ENCODE measurements at places on chromosomes 6 and 20. TPM values are rescaled to one million over a fixed set of nuclear protein-coding genes. Genes with fewer than 3 reads are reported as not detected.

POM121L2 gene
- not detected for total RNA-seq

MARCKS gene
- total RNA-seq, result 12.4 TPM

B3GAT2 gene
- total RNA-seq, result not detected

MEI4 gene
- not detected for total RNA-seq

SALL4 gene
- 1.4 TPM for total RNA-seq

TSBP1 gene
- not detected for total RNA-seq

HCRTR2 gene
- total RNA-seq, result not detected

EEF1A2 gene
- total RNA-seq, result 140 TPM

ULBP3 gene
- total RNA-seq, result 2.9 TPM

SYTL3 gene
- 1.3 TPM for total RNA-seq

RSPH4A gene
- 0.19 TPM for total RNA-seq

OR2W1 gene
- total RNA-seq, result not detected

ENPP3 gene
- total RNA-seq, result not detected

COL9A1 gene
- total RNA-seq, result not detected

DEFB124 gene
- not detected for total RNA-seq

PSORS1C1 gene
- total RNA-seq, result 6.1 TPM

ADGRF5 gene
- not detected for total RNA-seq

PPIL6 gene
- 3.9 TPM for total RNA-seq

CCN5 gene
- 24.2 TPM for total RNA-seq

NNAT gene
- not detected for total RNA-seq

SOX4 gene
- 9.2 TPM for total RNA-seq

HLA-DPA1 gene
- total RNA-seq, result not detected

MAS1 gene
- not detected for total RNA-seq

CDH4 gene
- total RNA-seq, result 7.7 TPM

PRR18 gene
- 0.11 TPM for total RNA-seq

BEND3 gene
- total RNA-seq, result 3.6 TPM

CRISP2 gene
- total RNA-seq, result not detected

ALDH5A1 gene
- 8.1 TPM for total RNA-seq

APCDD1L gene
- total RNA-seq, result not detected

TPX2 gene
- 98.6 TPM for total RNA-seq
